Dermis microvascular lymphatic vessel endothelial cell (primary cell): ENCODE measurements at places on chromosomes 12 and 14. TPM values are rescaled to one million over a fixed set of nuclear protein-coding genes. Genes with fewer than 3 reads are reported as not detected.

DNA sequence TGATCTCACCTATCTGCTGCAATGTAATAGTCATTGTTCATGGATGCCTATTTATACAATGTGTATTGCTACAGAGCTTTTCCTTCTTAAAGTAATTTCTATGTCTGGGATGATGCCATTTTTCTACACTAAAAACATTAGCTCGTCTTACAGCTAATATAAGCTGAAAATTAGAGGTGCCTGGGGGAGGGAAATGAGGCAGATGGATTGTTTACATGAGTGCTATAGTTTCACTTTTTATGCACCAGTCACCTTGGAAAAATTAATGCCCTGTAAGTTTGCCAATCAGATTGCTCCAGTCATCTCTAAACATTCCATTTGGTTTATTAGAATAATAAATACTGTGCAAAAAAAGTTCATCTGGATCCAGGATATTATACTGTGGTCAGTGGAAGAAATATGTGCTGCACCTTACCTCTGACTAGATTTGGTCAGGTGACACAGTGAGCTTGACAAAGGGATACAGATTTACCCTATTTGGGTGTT, 436.2 kb downstream of the RAD51B start:
- no peak for DNase-seq

DNA sequence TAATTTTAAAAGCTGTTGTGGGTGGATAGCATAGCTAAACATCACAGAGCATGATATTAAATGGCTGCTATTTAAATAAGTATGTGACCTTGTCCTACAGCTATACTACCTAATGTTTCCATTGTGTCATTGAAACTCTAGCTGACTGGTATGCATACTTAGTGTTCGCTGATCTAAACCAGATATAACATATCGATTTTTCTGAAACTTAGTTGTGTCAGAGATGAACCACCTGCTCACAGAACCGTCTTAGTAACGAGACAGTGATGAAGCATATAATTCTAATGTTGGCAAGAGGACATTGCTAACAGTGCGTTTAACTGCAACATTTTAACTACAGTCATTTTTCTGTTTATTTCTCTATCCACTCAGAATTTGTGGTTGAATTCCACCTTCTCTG, 36.1 kb upstream of the NUAK1 start:
- DNase-seq = no peak

- peak; percentile 51 for DNase-seq
Measured at GRCh38 chr12:131608740-131609690, 101.9 kb upstream of the SFSWAP start.

The KRT78 gene
- total RNA-seq = not detected in 2 replicates

GRCh38 chr14:95260537-95261361, 59.0 kb downstream of the CLMN start:
- peak; percentile 80 for DNase-seq

The CCDC196 gene
- total RNA-seq = not detected in 2 replicates

DNA sequence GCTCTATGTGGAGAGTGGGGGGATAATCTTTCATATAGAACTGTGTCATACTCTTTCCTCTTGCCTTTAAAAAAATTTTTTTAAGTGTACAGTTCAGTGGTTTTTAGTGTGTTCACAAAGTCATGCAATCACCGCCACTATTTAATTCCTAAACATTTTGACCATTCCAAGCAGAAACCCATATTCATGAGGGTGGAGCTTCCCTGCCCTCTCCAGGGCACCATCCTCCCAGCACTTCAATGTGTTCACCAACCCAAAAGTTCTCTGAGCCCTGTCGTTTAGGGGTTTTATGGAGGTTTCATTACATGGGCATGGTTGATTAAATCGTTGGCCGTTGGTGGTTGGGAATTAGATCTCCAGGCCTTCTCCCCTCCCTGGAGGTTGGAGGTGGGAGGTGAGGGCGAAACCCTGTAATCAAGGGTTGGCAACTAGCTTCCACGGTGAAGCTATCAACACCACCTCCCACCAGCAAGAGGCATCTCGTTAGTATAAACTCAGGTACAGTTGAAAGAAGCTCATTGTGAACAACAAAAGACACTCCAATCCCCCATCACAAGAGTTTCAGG, 42.8 kb upstream of the WNK1 start:
- DNase-seq = no peak

GRCh38 chr12:3761116-3761735, 8.3 kb upstream of the CRACR2A start:
- DNase-seq = no peak

DNA sequence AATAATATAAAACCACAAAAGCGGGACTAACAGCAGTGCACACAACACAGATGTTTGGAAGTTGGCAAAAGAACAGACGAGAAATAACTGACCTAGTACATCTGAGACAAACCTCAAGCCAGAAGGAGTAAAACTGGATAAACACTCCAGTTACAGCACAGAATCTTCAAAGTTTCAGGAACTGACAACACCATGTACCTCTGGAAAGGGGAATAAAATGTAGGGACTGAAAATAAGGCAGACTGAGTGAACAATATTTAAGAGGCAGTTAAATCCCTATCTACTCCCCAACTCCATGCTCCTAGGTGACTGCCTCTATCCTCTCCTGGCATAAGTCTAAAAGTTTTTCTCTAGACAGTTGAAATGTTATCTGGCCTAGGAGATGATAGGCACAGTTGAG, 57.9 kb downstream of the ZFYVE21 start:
- DNase-seq = no peak

DNA sequence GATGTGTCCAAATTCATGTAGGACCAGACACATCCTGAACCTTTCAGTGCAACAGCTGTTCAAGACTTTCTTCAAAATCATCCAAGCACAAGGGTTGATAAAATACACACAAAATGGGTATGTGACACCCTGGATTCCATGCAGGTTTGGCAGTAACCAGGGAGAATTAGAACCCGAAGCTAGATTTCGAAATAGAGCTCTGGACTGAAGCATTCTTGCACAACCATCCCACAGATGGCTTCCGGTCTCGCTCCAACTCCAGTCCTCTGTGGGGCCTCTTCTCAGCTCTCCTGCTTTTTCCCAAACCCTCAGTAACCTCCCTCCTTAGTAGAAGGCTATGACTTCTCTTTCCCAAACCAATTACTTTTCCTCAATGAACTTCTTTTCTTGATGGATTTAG, 171.3 kb downstream of the TTC7B start:
- DNase-seq = no peak

The MIP gene
- 0.26 and 0.51 TPM in 2 replicates for total RNA-seq

- DNase-seq = no peak
Measured at GRCh38 chr12:49339464-49339861, 2.5 kb upstream of the C1QL4 start.

GRCh38 chr12:18923721-18924120, 185.8 kb downstream of the CAPZA3 start:
- DNase-seq = no peak

GRCh38 chr12:58668871-58669270, 251.4 kb downstream of the LRIG3 start:
- no peak for DNase-seq

DNA sequence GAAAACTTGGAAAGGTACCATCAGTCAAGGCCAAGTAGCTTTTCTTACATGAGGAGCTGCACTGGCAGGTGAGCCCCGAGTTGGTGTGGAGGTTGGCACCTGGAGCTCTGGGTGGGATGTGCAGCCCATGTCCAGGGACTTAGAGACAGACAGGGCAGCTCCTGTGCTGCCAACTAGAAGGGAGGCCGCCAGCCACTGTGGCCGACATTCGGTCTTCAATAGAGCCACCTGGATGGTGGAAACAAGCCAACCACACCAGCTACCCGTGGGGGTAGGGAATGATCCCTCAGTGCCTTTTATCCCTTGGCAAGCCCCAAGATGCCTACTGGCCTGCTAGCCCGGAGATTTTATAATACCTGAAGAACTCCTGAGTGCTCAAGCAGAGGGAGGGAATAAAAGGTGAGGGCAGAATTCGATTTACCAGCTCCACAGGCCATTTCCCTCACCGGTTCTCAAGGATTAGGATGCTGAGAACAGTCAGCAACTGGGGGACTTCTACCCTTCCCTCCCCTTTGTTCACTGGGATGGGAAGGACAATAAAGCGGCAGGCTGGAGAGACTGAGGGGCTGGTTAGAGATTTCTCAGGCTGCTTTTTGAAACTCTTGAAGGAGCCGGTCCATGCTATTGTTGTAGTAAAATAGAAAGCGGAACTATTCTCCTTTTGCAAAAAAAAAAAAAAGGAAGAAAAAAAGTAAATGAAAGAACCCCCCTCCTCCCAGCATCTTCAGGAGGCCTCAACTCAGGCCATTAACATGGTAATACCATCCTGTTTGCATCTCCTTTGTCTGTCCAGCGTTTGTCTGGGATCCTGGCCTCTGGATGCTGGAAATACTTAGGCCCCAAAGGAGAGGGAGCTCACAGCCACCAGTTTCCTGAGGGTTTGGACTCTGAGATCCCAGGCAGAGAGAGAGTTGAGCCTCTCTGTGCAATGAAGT, 321.6 kb downstream of the ZFP36L1 start:
- no peak for DNase-seq

The GZMH gene
- total RNA-seq = not detected in 2 replicates

DNA sequence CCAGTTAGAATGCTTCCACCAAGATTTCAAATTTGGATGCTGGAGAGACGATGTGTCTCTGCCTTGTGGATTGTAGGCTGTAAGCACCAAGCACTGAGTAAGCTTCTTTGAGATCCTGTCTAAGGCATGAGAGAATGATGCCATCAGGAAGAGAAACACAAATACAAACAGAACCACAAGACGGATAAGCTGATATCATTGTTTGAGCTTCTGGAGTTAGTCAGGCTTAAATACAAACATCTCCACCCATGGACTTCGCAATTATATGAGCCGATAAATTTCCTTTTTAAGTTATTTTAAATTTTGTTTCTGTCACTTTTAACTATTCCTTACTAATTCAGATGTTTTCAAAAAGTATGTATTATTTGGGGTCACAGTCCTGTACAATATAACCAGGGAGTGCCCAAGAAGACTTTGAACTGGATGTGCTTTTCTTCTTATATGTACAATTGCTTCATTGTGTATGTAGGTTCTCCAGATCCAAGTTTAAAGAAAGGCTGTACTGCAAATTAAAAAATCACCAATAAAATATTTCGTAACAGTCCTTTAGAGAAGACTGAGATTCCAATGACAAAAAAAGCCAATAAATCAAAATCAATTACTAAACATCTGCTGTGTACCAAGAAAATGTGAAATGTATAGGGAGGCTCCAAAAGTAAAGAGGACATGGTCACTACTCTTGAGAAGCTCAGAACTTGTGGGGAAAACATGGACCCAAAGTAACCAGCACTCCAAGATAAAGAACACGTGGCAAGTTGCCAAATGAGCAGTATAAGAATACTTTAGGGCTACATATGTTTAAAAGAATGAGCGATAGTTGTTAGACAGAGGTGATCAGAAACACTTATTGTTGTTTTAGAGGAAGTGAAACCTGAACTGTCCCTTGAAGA, 274.1 kb downstream of the ADAMTS20 start:
- DNase-seq = no peak

The SRRM4 gene
- total RNA-seq = not detected in 2 replicates

GRCh38 chr12:130658145-130658911, 57.8 kb downstream of the RIMBP2 start:
- no peak for DNase-seq

- no peak for DNase-seq
Measured at GRCh38 chr12:57989838-57990237, 48.5 kb downstream of the ATP23 start.

DNA sequence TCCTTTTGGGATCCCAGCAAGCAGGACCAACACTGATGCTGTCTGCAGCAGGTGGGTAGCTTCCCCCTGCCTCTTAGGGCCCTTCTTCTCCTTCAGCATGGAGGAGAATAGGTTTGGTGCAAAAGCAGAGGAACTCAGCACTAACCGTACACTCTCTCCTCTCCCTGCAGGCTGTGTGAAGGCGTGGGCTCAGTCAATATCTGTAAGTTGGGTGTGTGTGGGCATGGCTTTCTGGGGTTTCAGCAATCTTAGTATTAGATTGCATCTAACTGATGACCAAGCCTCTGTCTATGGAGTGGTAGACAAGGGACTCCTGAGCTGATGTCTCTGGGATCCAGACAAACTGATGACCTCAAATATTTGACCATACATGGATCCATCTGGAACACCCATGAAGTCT, 14.3 kb downstream of the KRT85 start:
- DNase-seq = no peak

DNA sequence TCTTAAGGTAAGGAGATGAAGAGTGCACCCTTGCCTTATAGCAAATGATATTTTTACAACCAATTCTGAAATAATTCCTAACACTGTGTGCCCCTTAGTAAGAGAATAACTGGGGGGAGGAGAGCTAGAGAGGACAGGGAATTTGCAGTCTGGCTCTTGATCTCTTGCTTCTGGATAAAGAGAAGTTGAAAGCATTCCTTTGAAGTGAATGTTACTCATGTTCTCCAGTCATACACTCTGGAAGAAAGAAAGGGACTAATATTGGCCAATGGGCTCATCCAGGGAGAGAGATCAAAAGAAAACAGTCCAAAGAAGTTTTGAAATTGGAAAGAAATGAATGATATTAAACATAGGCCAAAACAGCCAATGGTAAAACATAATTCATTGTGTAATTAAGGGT, 25.3 kb downstream of the C12orf75 start:
- DNase-seq = no peak

DNA sequence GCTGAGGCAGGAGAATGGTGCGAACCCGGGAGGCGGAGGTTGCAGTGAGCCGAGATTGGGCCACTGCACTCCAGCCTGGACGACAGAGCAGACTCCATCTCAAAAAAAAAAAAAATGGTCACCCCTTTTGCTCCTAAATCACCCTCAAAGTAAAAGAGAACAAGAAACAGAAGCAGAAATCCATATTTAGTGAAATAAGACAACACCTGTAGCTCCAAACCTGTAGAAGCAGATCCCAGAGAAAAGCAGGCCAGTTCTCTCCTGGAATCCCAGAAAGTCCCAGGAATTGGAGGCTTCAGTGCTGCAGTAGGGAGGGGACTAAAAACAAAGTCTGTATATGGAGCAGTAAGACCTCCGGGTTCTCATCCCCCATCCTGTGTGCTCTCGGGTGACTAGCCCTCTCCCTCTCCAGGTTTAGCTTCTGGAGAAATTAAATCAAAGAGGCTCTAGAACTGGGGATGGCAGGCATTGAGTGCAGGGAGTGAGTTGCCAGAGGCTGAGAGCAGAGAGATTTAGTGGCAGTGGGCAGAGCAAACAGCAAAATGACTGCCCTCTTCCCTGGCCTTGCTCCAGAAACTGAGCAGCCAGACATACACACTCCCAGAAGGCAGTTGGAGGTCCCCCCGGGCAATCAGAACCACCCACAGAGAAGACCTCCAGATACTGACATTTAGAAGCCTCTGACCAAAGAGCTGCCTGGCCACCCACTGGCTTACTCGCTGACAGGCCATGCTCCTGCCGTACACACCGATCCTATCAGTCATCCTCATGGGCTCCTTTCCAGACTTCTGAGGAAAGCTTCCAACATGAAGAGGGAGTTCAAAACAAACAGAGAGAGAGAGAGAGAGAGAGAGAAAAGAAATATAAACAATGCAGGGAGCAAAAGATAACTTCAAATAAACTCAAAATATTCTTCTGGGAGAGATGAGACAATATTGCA, 6.3 kb upstream of the MLXIP start:
- no peak for DNase-seq

- no peak for DNase-seq
Measured at GRCh38 chr12:105013892-105014291, 27.8 kb downstream of the NOPCHAP1 start.

GRCh38 chr14:105531894-105532623, 5.7 kb downstream of the TMEM121 start:
- no peak for DNase-seq
